ENCODE measurements at places on chromosomes 12 and 14.

DNA sequence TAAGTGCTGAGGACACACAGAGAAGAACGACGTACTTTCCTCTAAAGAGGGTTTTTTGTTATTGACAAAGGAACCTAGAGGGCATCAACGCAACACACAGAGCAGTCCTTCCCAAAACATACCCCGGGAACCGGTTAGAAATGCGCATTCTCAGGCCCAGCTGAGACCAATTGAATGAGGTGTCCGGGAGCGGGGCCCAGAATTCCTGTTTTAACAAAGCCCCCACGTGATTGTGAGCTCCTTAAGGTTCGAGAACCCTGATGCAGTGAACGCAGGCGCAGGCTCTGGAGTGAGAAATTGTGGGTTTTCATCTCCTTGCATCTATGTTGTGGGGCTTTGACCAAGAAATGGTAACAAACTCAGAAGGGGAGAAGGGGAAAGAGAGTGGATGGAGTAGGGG, 51.0 kb upstream of the TBX3 start:
- DNase-seq, result no peak

DNA sequence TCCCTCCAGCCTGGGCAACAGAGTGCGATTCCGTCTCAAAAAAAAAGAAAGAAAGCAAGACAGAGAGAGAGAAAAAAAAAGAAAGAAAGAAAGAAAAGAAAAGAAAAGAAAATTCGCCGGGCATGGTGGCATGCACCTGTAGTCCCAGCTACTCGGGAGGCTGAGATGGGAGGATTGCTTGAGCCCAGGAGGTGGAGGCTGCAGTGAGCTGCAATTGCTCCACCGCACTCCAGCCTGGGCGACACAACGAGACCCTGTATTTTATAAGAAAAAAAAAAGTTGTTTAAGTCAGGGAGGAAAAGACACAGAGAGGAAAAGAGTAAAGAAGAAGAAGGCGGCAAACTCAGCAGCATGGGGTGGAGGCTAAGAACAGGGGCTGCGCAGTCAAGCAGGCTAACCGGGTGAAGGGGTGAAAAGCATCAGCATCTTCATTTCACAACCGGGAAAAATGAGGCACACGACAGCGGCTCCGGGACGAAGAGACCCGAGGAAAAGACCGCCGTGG, 557 bp upstream of the FICD start:
- no peak for DNase-seq

- peak; percentile 10 for DNase-seq
These were observed 286.9 kb upstream of the PRKD1 start for GRCh38 chr14:30214461-30215090.

DNA sequence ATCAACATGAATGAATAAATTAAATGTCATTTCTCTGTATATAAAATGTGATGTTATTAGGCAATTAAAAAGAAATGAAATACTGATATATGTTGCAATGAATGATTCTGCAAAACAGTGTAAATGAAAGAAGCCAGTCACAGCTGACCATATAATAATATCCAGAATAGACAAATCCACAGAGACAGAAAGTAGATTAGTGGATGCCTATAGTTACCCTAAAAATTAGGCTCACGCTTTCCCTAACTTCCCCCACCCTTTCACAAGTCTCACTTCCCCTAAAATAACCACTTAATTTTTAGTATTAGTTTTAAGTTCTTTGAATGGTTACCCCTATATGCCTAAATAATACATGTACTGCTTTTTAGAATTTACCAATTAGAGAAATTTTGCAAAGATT, 348.9 kb upstream of the FAR2 start:
- no peak for DNase-seq

GRCh38 chr12:94169966-94170689, 21.8 kb downstream of the PLXNC1 start:
- no peak for DNase-seq

DNA sequence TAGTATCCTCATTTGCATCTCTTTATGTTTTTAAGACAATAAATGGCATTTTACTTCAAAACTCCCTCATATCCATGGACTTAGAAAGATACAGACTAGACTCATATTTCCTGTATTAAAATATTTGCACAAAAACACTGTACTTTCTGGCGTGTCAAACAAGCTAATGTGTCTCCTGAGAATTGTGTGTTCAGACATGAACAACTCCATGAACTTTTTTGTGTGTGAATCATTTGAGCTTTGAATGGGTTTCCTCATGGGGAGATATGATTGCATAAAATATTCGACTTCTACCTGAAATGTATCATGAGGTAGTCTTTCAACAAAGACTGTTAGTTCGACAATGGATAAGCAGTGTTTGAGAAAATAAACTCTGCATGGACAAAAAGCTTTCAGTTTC, 58.8 kb downstream of the TMEM30B start:
- peak; percentile 26 for DNase-seq

DNA sequence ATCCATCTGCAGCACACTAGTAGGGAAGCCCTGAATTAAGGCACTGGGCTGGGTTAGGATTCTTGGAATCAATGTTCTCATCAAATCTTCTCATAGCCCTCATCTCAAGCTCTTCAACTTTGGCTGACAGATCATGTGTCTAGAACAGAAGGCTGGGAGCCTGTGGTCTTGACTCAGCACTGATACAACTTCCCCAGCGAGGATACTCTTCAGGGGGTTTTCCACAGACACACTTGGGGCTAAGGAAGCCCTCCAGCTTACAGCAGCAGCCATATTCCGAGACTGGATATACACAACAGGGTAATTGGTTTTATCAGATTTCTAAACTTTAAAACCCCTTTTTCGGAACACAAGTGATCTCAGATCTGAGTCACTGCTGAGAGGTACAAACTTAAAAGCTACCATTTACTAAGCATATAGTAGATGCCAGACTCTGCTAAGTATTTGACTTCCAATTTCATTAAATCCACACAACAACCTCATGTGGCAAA, 3.5 kb downstream of the FMNL3 start:
- DNase-seq, result no peak
